M059J (cell line): ENCODE measurements at places on chromosomes 12 and 14. TPM values are rescaled to one million over a fixed set of nuclear protein-coding genes. Genes with fewer than 3 reads are reported as not detected.

The CLEC9A gene
- total RNA-seq = 0.07 TPM in 1 of 2 replicates, not detected in the other

The NACA gene
- total RNA-seq = 1,267 and 1,373 TPM in 2 replicates

DNA sequence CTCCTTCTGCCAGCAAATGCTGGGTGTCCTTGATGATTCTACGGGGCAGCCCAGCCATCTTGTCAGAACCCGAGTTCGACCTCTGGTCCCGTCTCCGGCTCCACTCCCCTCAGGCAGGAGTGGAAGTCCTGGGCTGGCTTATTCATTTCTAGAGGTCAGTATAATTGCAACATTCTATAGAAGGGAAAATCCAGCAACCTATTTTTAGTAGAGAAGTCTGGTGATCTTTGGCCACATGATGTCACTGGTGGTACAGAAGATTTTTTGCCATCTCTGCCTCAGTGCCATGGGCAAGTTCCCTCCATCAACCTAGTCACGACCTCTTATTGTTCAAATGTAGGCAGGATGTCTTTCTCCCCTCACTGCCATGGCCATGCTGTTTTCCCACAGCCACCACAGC, 22.4 kb downstream of the OR10G2 start:
- no peak for DNase-seq

GRCh38 chr14:47555333-47555732, 120.1 kb downstream of the MDGA2 start:
- no peak for DNase-seq

DNA sequence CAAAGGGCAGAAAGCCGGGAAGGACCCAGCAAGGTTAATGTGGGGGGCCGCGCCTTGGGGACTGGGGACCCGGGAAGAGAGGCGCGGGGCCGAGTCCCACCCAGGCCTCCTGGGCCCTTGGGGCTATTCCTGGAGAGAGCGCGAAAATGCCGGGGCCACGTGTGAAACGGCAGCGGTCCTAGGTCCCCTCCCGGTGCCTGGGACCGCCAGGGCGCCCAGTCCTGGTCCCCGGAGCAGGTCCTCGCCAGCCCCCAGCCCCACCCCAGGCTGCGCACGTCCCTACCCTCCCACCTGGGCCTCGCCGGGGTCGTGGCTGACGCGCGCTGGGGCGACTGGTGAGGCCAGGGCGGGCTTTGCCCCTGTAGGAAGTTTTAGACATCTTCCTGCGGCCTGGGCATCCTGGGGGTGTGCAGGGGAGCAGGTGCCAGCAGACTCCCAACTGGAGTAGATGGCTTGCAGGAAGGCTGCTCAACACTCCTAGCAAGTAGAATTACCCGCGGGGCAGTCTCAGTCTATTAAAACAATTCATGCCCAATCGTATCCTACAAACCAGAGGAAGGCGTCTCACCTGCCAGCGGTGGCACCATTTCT, 708 bp downstream of the FAR2 start:
- DNase-seq = no peak

GRCh38 chr12:126554625-126555024, 1489.4 kb downstream of the AACS start:
- DNase-seq = no peak

DNA sequence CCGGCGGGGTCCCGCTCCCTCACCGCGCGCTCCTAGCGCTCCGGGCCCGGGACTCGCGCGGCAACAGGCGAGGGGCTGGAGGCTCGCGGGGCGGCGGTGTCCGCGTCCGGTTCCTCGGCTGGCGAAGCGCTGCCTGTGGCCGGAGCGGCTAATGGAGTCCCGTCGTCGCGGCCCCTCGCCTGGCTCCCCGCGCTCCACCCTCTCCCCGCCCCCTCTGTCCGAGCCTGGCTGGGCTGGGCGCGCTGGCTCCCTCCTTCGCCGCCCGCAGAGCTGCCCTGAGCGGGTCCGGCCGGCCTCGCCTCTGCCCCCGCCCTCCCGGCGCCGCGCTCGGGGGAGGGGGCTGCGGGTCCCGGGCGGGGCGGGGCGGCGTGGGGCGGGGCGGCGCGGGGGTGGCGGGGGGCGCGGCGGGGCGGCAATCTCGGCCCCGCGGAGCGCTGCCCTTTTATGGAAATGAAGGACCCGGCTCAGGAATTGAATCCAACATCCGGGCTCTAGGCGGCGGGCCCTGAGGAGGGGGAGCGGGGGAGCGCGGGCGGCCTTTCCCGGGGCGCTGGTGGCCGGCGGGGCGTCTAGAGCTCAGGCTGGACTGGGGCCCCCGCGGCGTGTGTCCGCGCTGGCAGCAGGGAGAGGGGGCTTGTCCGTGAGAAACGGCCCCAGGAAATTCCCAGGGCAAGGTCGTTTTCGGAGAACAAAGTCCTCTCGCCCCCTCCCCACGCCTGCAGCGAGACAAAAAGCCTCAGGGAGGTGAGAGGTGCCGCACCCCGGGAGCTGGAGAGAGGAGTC, at the start of gene FERMT2:
FERMT2 (minus strand) TSS at position 153 of the 783 bp plus-strand sequence. CDS start 482 bp downstream, outside the sequence.
- DNase-seq = peak; percentile 85

DNA sequence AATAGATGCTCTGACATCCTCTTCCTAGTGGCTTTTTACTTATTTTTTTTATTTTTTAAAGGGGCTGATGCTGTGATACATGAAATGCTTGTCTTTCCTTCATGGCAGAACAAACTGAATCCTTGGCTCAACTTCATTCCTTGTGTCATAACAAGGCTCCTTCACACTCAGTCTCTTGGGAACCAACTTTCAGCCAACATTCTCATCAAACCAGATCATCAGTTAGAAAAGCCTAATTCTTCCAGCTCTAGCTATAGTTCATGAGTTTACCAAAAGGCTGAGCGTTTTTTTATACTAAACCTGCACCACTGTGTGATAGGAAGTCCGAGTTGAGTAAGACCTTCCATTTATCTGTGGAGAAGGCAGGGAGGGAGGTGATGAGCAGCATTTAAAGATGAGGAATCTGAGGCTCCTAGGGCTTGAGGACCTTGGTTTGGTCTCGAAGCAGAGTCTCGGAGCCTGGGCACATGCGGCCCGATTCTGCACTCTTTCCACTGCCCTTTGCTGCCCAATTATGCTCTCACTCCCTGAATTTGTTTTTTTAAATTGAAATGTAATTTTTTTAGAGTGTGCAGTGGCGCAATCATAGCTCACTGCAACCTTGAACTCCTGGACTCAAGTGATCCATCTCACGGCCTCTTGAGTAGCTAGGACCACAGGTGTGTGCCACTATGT, 8.2 kb downstream of the GPRC5D start:
- DNase-seq = no peak

The TCL1B gene
- not detected in 2 replicates for total RNA-seq

The STAC3 gene
- 0.10 TPM in 1 of 2 replicates, not detected in the other for total RNA-seq

The SSTR1 gene
- 0.12 and 0.64 TPM in 2 replicates for total RNA-seq

- peak; percentile 79 for DNase-seq
Observed at GRCh38 chr14:21014761-21015190, 10.1 kb downstream of the NDRG2 start.

- no peak for DNase-seq
Observed at GRCh38 chr14:104822821-104823615, 22.1 kb downstream of the ZBTB42 start.

DNA sequence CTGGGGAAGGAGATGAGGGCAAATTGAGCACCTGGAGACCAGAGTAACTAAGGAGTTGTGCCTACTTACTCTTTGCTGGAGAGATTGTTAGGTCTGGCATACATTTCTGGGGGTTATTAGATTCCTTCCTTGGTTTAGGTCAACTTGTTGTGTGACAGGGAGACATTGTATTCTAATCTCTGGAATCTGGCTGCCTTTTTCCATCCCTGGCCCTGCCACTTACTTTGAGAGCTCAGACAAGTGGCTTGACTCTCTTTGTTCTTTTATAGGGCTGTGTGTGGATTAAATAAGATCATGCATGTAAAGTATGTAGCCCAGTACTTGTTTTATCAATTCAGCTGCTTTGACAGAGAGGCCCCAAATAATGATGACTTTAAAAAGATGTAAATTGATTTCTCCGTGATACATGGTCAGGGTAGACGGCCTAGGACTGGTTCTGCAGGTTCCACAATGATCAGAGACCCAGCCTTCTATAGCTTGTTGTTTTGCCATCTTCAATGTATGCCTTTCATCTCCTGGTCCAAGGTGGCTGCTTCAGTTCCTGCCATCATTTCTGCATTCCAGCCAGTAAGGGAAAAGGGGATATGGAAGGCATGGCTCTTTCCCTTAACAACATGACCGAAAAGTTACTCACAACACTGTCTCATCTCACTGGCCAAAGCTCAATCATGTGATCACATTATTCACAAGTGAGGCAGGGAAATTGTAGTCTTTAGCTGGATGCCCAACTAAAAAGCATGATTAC, 72.6 kb downstream of the CHST11 start:
- no peak for DNase-seq

- no peak for DNase-seq
Observed at GRCh38 chr12:96314723-96315122, 85.5 kb downstream of the CDK17 start.
